ENCODE measurements at places on chromosomes 11 and 22.

DNA sequence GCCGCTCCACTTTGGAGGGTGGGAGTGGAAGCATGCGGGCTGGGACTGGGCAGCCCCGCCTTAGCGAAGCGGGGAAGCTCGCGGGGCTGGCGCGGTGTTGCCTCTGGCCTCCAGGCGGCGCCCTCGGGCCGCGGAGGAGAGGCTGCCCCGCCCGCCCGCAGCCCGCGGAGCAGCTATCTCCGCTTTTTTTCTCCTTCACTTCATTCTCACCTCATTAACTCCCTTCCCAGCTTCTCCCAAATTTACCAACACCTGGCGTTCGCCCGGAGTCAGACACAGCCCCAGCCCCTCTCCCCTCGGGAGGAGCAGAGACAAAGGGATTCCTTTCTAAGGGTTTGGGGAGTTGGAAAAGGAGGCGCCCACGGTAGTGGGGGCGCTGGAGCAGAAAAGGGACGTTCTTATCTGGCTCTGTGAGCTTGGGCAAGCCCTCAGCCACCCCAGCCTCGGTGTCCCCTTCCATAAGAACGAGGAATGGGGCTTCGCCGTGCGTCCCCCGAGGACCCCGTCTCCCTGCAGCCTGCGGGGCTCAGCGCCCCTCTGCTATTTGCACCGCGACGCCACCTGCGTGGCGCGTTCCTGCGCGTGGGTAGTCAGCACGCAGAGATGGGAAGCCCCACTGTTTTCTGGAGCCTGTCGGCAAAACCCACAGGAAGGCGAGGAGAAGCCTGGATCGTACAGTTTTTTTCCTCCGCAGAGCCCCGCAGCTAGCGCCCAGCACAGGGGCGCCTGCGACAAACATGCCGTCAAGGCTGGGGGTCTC, 1.5 kb upstream of the WNT11 start:
- peak; percentile 25 for DNase-seq

- DNase-seq, result no peak
These were observed 8.6 kb upstream of the JAM3 start for GRCh38 chr11:134060316-134060715.

- DNase-seq, result no peak
These were observed 31.6 kb downstream of the GUCY1A2 start for GRCh38 chr11:106986673-106987072.

DNA sequence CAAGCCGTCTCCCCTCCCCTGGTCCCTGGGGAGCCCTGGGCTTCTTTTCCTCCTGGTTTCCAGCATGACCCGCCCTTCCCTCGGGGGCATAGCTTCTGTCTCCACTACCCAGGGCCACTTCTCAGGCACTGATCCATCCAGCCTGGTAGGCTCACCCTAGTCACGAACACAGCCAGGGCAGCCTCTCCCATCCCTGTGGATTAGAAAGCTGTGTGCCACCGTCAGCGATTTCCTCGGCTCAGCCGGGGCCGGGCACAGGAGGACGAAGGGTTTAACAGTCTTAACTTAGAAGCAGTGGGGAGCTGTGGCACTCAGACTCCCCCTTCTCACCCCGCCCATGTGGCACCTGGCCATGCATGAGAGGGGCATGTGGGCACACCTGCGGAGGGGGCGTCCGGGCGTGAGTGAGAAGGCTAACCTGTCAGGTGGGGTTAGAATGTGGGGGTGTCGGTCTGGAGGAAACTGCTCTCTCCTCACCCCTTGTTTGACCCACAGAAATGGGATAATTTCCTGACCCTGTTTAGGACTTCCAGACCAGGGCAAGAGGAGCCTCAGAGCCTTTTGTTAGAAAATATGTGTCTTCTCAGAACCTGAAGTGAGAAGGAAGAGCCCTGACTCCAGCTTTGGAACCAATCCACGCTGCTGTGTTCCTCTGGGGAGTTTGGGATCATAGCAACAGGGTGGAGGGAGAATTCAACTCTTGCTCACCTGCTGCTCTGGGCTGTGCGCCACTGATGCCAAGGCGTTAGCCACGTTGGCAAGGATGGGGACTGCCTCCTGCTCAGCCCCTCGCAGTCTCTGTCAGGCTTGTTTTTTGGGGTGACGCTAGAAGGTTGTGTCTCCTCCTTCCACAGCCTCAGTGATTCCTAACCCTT, 14.6 kb downstream of the GLB1L2 start:
- no peak for DNase-seq

- DNase-seq, result no peak
These were observed 1.3 kb downstream of the ABTB2 start for GRCh38 chr11:34356576-34356912.

GRCh38 chr11:8285228-8285627, 21.6 kb upstream of the LMO1 start:
- no peak for DNase-seq

GRCh38 chr11:47378010-47378835, at the start of gene SPI1:
Gene SPI1, minus strand, starts transcription at chr11:47378547. Its CDS starts 194 bp downstream, at chr11:47378353.
- DNase-seq, result no peak

GRCh38 chr22:30247561-30247960, 1.0 kb upstream of the LIF start:
- no peak for DNase-seq

DNA sequence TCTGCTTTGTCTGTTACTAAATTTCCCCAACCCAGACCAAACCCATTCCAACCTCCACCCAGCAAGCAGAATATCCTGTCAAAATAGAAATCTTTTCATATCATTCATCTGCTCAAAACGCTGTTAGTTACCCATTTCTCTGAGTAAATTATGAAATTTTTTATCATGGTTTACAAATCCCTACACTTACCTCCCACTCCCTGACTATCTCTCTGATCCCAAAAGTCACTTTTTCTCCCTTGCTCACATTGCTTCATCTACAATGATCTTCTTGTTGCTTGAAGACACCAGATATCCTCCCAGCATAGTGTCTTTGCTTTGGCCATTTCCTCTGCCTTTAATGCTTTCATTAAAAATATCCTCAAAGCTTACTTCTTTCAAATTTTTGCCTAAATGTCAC, 195.5 kb upstream of the CTSC start:
- no peak for DNase-seq

- DNase-seq, result no peak
These were observed 7.3 kb upstream of the PKNOX2 start for GRCh38 chr11:125157118-125157733.

GRCh38 chr11:118699506-118700220, 20.2 kb upstream of the TREH start:
- DNase-seq, result no peak

DNA sequence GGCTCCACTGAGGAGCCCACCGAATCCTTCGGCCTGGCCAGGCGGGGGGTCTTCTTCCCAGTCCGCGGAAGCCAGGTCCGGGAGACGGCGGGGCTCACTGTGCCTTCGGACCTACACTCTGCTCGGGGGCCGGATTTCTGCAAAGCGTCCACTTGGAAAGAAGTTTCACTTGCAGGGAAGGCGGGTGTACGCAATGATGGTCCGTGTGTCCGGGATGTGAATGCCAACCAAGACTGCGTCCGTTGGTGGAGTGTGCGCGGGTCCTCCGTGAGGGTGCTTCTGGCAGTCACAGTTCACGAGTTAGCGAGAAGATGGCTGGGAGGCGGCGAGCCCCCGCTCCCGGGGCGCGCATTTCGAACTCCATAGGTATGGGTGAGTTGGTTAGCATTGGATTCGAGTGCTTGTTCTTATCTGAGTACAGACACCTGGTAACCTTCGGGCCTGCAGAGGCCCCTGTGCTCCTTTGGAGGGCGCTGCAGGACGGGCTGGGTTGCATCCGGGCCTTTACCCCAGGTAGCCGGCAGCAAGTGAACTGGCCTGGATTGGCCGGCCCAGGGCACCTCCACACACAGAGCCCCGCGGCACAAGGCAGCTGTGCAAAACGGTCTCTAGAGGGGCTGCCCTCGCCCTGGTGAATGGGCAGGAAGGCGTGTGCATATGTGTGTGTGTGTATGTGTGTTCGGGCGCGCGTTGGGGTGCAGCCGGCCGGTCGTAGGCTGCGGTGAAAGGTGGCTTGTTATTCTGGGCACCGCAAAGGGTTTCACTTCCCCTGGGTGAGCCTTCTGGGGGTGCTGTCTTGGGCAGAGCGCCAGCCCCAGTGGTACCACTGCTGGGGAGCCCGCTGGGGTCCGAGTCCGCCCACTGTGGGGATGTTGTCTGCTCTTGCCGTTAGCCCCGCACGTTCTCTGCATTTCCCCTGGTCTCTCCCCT, 13.3 kb upstream of the CYP2R1 start:
- no peak for DNase-seq

- no peak for DNase-seq
These were observed 14.0 kb downstream of the OTOG start for GRCh38 chr11:17561111-17561415.

DNA sequence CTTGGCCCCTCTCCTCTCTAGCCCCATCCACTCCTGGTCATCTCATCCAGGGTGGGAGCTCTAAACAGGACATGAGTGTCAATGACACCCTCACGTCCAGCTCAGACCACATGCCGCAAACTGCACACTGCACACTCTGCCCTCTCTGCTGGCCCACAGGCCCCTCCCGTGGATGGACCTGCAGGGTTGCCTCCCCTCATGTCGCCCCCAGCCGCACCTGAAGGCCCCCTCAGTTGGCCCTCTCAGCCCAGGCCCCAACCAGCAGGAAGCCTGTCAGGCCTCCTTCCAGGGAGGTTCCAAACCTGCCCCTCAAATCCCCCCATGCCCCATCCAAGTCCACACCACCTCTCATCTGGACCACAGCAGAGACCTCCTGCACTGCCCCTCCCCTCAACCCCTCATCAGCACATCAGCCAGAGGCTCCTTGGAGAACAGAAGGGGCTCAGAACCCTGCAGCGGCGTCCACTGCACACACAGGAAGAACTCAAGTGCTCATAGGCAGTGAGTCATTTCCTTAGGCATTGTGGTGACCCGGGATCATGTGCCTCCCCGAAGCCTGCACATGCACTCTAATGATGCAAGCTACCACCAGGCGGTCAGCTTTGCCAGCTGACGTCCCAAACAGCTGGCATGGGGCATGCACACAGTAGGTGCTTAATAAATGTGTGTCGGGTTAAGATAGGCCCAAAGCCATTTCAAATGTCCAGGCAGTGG, 12.9 kb upstream of the CDKN1C start:
- DNase-seq, result peak; percentile 94

DNA sequence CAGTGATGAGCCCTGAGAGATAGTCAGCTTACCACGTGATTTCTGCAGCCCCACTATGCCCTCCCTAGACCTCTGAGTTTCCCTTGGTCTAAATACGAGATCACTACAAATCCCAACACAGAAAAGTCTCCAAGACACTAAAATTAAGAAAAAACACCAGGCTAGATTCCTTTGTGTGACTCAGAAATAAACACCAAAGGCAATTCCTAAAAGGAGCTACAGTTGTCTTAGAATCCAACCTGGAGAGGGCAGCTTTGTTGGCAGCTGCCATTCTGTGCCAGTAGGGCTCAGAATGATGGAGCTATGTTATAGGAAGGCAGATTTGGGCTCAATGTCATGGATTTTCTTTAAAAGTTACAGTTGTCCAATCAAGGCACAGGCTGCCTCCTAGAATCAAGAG, 37.1 kb upstream of the HMGXB4 start:
- no peak for DNase-seq

DNA sequence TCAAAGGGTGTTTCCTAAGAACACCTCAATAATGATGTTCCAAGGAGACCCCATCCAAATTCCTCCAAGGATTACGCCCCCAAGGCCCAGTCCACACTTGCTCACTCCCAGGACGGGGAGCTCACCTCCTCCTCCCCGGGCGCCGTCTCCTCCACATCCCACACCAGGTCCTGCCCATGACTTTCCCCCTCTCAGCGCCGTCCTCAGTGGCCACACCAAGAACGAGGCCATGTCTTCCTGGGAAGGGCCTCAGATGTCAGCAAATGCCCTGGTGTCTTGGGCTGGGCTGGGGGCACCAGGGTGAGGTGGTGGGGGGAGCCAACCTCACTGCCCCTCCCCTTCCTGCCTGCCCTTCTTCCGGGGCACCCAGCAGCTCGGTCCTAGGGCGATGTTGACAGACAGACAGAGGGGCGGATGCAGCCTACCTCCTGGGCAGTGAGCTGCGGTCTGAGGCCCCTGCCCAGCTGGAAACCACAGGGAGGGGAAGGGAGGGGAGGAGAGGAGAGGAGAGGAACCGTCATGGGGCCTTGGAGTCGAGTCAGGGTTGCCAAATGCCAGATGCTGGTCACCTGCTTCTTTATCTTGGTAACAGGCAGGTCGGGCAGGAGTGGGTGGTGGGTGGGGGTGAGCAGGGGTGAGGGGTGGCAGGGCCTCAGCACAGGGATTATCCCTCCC, at the start of the genes C11orf21 and TSPAN32:
TSS of gene C11orf21 (minus strand) at position 288 of the 675 bp plus-strand sequence. CDS start at position 178, 110 bp downstream.
TSS of gene TSPAN32 (plus strand) at position 383 of the 675 bp plus-strand sequence. CDS start at position 520, 137 bp downstream.
- no peak for DNase-seq

GRCh38 chr22:30827646-30828045, 133.0 kb downstream of the OSBP2 start:
- DNase-seq, result no peak

DNA sequence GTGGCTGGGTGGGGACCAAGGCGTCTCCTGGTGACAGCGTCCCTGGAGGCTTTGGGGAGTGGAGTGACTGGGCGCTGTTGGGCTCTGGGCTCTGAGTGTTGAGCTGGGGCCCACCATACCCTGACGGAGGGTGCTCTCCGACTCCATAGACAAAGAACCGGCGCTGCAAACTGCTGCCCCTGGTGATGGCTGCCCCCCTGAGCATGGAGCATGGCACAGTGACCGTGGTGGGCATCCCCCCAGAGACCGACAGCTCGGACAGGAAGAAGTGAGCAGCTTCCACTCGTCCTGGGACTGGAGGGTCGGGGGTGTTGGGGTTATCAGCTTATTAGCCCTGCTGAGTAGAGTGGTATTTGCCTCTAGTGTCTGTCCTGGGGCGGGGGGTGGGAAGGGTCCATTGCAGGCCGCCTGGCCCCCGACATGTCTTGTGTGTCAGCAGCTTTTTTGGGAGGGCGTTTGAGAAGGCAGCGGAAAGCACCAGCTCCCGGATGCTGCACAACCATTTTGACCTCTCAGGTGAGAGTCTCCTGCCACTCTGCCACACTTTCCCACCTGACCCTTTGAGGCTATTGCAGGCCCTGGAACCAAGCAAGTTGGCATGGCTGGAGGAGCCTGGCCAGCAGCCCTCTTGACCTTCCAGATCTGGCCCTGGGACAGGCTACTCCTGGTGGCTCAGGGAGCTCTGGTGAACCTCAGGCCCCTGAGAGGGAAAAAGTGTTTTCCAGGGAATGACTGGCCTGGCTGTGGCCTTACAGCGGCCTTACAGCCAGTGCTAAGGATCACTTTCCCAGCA, 7.6 kb downstream of the CLDN5 start:
- DNase-seq, result no peak

DNA sequence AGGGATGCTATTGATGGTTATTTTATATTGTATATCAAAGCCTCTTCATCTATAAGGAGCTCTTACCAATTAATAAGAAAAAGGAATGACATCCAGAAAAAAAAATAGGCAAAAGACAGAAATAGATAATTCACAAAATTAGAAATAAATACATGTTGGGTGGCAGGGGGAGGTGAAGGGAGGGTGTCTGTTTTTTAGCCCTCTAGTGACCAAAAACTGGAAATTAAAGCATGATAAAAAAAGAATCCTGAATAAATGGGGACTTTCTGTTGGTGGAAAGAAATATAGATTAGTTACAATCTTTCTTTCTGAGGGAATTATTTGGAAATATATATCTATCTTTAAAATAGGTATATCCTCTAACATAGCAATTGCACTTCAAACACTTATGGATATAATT, 42.0 kb upstream of the TTC36 start:
- DNase-seq, result no peak

GRCh38 chr11:65315204-65315865, 669 bp downstream of the CDC42EP2 start:
- no peak for DNase-seq

- DNase-seq, result no peak
These were observed 22.0 kb upstream of the GRAMD1B start for GRCh38 chr11:123407996-123408597.

- no peak for DNase-seq
These were observed 6.3 kb downstream of the RCOR2 start for GRCh38 chr11:63910675-63911074.

Measured in dermis microvascular lymphatic vessel endothelial cell (primary cell).